ENCODE measurements at places on chromosomes 1 and 21.

DNA sequence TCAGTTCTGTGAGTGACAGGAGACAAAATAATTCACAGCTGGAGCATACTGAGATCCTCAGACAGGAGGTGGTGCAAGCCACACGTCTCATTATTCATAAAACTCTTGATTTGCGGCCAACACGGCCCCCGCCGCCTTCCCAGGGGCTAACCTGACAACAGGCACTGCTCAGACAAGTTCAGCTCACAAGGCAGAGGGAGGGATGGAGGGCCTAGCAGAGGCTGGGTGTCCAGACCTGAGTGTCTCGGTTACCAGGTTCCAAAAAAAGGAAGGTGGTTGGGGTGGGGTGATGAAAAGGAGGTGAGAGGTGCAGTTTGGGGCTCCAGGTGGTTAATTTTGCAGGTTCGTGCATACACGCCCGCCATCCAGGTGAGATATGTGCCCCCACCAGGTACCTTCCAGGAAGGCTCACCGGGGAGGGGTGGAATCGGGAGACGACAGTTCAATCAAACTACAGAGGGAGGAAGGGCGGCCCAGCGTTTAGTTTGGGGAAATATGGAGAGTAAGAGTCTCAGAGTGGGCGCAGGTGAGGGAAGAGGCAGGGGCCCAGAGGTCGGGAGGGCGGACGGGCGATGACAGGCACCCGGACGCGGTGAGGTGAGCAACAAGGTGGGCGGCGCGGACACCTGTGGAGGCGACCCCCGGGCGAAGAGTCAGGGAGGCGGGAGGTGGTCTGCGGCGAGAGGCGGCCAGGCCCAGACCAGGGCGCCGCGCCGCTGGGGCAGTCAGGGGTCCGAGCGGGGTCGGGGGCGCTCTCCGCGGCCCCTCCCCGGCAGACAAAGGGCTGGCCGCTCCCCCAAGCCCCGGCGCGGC lies 629 bp downstream of the CTNNBIP1 start:
- DNase-seq: peak; percentile 38

GRCh38 chr1:196209983-196210382 lies 398.3 kb downstream of the KCNT2 start:
- no peak for DNase-seq

GRCh38 chr1:184379111-184379752 lies 7.6 kb upstream of the C1orf21 start:
- DNase-seq: no peak

- no peak for DNase-seq
These were observed 51.4 kb downstream of the NGF start for GRCh38 chr1:115286431-115287205.

DNA sequence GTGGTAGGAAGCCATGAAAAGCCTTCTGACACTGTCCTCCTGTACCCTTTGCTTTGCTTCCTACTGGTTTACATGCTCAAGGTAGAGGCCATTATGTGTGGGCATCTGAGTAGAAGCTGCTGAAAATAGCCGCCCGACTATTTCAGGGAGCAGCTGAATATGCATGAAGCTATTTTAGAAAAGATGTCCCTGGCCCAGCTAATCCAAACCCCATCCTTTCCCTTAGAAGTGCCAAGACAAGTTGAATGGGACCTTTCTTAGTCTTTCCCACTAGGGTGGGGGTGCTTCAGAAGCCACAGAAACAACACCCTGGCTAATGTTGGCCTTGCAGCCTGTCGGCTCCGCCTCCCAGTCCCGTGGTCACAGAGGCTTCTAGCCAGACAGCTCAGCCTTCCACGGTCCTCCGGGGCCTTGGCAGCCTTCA lies 205.1 kb upstream of the EDN2 start:
- no peak for DNase-seq

DNA sequence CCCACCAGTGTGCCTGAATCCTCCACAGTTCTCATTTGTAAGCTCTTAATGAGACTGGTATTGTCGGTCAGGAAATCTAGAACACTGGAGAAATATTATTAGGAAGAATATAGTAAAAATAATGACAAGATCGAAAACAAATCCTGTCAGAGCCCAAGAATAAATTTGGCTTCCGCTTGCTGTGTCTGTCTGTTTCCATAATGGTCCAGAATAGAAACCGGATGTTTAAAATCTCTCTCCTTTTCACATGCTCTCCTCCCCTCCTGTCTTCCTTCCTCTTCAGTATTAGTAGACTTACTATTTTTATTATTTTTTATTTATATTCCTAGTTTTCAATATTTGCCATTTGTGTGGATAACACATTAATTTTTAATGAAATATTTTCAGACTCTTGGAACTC lies 187.7 kb downstream of the SDCCAG8 start:
- DNase-seq: no peak

- no peak for DNase-seq
These were observed 279.1 kb upstream of the C1orf105 start for GRCh38 chr1:172141341-172141881.

DNA sequence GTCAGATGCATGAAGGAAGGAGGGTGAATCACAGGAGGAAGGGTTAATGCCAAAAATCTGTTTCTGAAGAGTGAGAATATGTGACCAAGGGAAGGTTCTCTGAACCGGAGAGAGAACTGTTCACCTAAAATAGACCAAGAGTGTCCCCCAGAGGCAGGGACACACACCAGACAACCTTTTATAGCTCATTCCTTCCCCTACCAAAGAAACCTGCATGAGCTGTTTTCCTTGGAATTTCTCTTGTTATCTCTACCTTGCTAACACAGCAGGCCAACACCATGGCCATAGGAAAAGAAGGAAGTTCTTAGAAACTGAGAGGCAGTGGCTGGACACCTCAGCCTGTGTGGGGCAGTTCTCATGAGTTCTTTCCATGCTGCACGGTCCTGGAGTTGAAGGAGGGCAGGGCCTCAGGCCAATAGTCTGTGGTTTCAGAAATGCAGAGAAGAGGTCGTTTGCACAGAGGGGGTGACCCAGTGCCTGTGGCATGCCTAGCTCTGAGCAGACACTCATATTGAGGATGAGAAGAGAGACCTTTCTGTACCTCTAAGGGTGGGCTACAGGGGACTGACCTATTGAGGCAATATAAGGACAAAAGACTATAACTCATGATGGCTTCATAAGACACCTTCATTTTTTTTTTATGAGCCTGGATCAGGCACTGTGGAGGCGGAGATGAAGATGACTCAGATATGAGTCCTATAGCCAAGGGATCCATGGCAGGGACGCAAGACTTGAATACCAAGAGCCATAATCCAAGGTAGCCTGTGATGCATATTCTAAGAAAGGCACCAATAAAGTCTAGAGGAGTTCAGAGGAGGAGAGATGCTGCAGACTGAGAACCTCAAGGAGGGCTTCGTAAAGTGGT lies 39.4 kb downstream of the IGFN1 start:
- no peak for DNase-seq

DNA sequence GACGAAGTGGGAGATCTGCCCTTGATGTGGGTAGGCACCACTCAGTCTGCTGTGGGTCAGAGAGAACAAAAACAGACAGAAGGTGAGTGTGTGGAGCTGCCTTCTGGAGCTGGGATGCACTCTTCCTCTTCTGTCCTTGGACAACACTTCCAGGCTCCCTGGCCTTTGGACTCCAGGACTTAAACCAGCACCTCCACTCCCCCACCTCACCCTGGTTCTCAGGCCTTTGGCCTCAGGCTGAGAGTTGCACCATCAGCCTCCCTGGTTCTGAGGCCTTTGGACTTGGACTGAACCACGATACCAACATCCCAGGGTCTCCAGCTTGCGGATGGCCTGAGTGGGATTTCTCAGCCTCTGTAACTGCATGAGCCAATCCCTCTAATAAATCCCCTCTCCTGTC lies 68.1 kb upstream of the STUM start:
- no peak for DNase-seq

DNA sequence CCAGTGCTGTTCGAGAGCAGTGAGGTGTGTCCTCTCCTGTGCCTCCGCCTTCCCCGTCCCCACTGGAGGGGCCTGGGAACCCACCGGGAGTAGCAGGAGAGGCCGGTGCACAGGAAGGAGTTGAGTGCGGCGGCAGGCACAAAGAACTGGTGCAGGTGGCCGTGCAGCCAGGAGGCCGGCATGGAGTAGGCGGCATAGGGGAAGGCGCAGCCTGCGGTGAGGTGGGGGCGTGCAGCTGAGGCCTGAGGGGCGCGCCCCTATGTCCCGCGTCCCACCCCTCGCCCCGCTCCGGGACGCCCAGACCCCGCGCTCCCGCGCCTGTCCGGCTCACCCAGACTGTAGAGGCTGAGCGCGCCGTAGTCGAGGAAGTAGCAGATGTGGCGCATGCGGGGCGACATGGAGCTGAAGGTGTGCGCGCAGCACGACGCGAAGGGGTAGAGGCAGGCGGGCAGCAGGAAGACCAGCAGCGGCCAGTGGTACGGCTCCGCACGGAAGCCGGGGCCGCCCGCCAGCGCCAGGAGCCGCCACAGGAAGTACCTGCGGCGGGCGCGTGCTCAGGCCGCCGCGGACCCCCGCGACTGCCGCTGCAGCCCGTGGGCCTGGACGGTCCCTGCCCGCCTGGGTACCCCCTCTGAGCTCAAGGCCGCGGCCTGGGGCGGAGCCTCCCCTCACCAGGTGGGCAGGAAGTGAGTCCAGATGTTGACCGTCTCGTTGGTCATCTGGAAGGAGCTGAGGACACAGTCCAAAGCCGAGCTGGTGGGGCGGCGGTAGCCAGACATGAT lies 2.2 kb downstream of the PAQR6 start:
- no peak for DNase-seq

GRCh38 chr1:228361314-228362140 lies 45.1 kb downstream of the TRIM11 start:
- DNase-seq: no peak

Data from NCI-H1105 (cell line).